ENCODE measurements at places on chromosomes 6 and 20. TPM values are rescaled to one million over a fixed set of nuclear protein-coding genes. Genes with fewer than 3 reads are reported as not detected.

GRCh38 chr20:63641792-63642523 is 11.3 kb downstream of the STMN3 start:
- H3K4me3 ChIP-seq: peak overlapping the region; percentile 46
- peak; percentile 46 for DNase-seq
- H3K4me1 ChIP-seq: peaks cover 10% of the 10 kb centered on the region
- H3K27ac ChIP-seq: no peak overlapping the region

DNA sequence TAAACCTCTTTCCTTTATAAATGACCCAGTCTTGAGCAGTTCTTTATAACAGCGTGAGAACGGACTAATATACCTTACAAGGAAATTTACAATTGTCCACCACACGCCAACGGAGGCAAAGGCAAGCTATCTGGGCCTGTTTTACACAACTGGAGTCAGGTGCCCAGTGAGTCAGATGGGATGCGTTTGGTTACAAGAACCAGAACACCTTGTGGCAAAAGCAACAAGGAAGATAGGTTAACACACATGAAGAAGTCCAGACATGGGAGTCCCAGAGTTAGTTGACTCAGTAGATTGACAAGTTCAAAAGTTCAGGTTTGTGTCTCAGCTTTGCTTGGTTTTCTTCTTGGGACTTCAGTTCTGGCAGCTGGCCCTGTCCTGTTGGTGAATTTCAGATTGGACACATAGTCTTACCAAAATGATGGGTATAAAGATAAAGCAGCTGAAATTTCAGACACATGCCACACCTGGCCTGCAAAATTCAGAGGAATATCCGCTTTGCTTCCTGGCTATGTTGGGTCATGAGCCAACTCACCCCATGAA is 97.9 kb downstream of the PXDC1 start:
- DNase-seq: no peak
- no peak overlapping the region for H3K4me3 ChIP-seq
- H3K36me3 ChIP-seq: no peaks in the 10 kb centered on the region
- no peaks in the 10 kb centered on the region for H3K4me1 ChIP-seq

DNA sequence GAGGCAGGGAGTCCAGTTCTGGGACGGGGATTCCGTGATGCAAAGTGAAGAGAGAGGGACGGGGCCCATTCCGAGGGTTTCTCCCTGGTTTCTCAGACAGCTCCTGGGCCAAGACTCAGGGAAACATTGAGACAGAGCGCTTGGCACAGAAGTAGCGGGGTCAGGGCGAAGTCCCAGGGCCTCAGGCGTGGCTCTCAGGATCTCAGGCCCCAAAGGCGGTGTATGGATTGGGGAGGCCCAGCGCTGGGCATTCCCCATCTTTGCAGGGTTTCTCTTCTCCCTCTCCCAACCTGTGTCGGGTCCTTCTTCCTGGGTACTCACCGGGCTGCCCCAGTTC is 35.9 kb upstream of the HLA-G start:
- H3K27me3 ChIP-seq: peaks cover 31% of the 10 kb centered on the region
- no peak overlapping the region for H3K27ac ChIP-seq
- no peak for DNase-seq
- H3K36me3 ChIP-seq: no peaks in the 10 kb centered on the region
- no peak overlapping the region for H3K4me3 ChIP-seq
- H3K4me1 ChIP-seq: no peaks in the 10 kb centered on the region

GRCh38 chr6:166934174-166934573 is 22.2 kb downstream of the RNASET2 start:
- no peaks in the 10 kb centered on the region for H3K4me1 ChIP-seq
- no peaks in the 10 kb centered on the region for H3K27me3 ChIP-seq
- no peak overlapping the region for H3K27ac ChIP-seq
- no peak overlapping the region for H3K4me3 ChIP-seq
- no peak for DNase-seq

DNA sequence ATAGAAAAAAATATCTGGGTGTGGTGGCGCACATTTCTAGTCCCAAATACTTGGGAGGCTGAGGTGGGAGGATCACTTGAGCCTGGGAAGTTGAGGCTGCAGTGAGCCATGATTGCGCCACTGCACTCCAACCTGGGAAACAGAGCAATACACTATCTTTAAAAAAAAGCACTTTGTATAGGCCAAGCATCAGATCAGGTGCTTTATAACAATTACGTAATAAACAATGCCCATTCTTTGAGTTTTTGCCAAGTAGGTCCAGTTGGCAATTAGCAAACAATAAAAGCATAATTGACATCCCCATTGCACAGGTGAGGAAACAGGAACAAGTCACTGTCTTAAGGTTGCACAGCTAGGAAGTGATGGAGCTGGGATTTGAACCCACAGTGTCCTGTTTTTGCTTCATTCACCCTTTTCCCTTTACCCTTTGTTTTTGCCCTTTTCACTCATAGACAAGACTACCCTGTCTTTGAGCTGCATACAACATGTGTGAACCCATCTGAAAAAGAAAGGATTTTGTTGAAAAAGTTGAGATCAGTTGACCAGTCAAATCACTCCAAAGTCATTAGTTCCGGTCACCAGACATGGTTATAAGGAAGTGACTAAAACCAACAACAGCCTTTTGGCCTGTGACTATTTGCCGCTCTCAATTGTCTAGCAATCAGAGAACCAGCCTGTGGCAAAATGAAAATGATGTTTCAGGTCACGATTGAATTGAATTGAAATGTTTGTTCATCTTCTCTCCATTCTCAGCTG is 303.6 kb downstream of the TFAP2C start:
- H3K27ac ChIP-seq: no peak overlapping the region
- H3K4me1 ChIP-seq: no peaks in the 10 kb centered on the region
- no peak overlapping the region for H3K4me3 ChIP-seq
- DNase-seq: no peak

DNA sequence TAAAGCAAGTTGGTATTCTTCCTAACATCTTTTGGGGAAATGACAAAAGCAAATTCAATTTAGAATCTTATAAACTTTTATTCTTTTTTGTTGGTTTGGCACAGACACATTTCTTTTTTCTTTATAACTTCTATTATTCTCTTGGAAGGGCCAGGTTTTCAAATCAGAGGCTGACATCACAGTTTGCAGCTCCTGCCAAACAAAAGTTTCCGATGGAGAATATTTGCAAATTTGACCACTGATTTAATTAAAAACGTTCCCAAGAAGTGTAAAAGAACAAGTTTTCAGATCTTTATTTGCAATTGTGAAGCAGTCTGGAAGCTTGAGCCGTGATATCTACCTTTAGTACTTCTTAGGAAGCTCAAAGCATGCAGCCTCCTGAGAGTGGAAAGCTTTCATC is 53.8 kb upstream of the CD83 start:
- H3K36me3 ChIP-seq: no peaks in the 10 kb centered on the region
- no peak for DNase-seq

DNA sequence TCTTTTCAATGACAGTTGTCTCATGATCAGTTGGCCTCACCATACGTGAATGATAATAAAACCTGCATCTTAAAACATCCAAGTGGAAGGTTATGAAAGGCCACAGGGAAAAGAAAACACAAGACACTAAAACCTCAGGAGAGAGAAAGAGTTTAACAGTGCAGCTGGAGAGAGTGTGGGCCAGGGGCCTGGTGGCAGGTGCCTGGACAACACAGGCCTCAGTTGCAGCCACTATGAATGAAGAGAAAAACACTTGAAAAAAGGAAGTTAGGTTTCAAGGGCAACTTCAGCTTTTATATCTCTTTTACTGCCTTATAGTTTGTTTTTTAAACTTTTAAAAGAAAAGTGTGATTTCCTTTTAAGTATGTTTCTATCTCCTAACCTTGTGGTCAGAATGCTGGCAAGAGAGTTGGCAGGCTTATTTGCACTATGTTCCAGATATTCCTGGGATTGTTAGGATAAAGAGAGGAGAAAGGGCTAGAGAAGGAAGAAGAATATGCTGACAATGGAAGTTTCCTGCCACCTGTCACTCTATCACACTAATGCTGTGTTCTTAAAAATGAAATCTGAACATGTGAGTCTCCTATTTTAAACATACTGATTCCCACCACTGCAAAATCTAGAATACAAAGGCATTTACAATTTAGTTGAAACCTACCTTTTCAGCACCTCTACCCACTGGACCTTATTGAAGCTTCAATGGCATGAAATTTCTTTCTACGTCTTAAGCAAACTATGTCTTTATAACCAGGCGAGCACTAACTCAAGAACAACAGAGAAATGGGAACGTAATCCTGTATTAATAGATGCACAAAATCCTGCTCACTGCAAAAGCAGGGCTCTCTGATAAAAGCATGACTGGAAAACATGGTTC is 222.4 kb downstream of the CD83 start:
- no peaks in the 10 kb centered on the region for H3K27me3 ChIP-seq
- H3K4me3 ChIP-seq: no peak overlapping the region
- H3K27ac ChIP-seq: no peak overlapping the region
- peak; percentile 6 for DNase-seq
- H3K4me1 ChIP-seq: no peaks in the 10 kb centered on the region
- no peaks in the 10 kb centered on the region for H3K36me3 ChIP-seq

DNA sequence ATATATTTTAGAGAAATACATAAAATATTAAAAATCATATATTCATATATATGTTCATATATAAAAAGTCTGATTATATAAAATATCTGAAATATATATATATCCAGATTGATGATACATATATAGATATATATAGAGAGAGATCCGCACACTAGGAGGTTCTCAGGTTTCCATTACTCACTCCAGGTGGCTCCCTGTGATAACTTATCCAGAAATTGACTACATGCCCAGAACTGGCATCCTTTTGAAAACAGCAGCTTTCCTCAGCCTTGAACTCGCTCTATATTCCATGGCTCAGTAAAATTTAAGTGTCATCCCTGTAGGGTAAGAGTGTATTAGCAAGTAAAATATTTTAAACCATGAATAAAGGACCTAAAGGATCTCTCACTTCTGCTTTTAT is 206.8 kb downstream of the TINAG start:
- no peaks in the 10 kb centered on the region for H3K36me3 ChIP-seq
- H3K4me1 ChIP-seq: no peaks in the 10 kb centered on the region
- peak; percentile 4 for DNase-seq
- no peaks in the 10 kb centered on the region for H3K27me3 ChIP-seq
- H3K27ac ChIP-seq: no peak overlapping the region

DNA sequence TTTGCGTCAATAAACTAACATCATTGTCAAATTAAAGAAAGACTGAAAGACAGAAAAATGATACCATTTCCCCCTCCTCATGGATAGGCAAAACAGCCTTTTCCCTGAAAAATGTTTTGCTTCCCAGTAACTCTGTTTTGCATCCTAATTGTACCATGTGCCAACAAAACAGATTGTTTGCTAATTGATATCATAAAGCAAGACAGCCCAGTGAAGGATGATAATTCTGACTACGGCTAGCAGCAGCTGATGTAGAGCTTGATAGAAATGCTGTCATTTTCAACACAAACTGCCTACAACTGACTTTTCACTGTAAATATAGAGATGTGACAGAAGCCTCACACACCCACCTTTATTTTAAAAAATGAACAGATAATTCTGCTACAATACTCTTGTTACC is 1061.6 kb downstream of the HACE1 start:
- no peaks in the 10 kb centered on the region for H3K36me3 ChIP-seq
- H3K27ac ChIP-seq: no peak overlapping the region
- no peaks in the 10 kb centered on the region for H3K27me3 ChIP-seq
- no peaks in the 10 kb centered on the region for H3K4me1 ChIP-seq
- no peak for DNase-seq

- H3K27ac ChIP-seq: no peak overlapping the region
- H3K27me3 ChIP-seq: no peaks in the 10 kb centered on the region
- no peak overlapping the region for H3K4me3 ChIP-seq
- DNase-seq: no peak
These were observed 138.7 kb downstream of the RFPL4B start for GRCh38 chr6:112485827-112486212.

GRCh38 chr6:130513770-130514169 is 148.0 kb downstream of the TMEM200A start:
- no peak overlapping the region for H3K4me3 ChIP-seq
- no peak overlapping the region for H3K27ac ChIP-seq
- H3K27me3 ChIP-seq: no peaks in the 10 kb centered on the region
- H3K36me3 ChIP-seq: no peaks in the 10 kb centered on the region

GRCh38 chr20:25573288-25574251 is 11.8 kb downstream of the NINL start:
- H3K36me3 ChIP-seq: no peaks in the 10 kb centered on the region
- no peaks in the 10 kb centered on the region for H3K27me3 ChIP-seq
- peaks cover 9% of the 10 kb centered on the region for H3K4me1 ChIP-seq

DNA sequence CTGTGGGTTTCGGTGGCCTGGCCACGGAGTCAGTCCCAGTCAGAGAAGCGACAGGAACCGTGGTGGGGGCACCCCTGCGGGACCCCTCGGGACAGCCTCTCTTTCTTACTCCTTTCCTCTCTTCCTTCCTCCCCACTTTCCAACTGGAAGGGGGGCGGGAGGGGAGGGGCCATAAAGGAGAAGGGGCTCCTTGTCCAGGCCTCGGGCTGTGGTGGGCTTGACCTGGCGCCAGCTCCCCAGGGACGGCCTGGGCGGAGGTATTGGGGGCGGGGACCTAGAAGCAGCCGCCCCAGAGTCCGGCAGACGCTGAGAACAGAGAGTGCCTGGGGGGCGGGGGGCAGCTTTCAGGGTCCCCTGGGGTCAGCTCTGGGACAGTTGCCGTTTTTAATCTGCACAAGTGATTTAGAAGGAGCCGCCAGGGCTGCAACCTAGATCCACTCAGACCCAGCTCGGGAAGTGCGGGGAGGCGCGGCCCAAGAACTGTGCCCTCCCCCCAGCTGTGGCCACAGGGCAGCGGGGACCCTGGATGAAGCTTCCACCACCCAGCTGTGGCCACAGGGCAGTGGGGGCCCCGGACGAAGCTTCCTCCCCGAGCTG is 6.4 kb upstream of the ABHD16B start:
- peaks cover 4% of the 10 kb centered on the region for H3K27me3 ChIP-seq
- peaks cover 32% of the 10 kb centered on the region for H3K4me1 ChIP-seq
- DNase-seq: no peak
- H3K36me3 ChIP-seq: no peaks in the 10 kb centered on the region
- no peak overlapping the region for H3K27ac ChIP-seq
- peak overlapping the region; percentile 10 for H3K4me3 ChIP-seq

- H3K27ac ChIP-seq: no peak overlapping the region
- no peaks in the 10 kb centered on the region for H3K27me3 ChIP-seq
- H3K4me3 ChIP-seq: no peak overlapping the region
- H3K36me3 ChIP-seq: no peaks in the 10 kb centered on the region
- DNase-seq: no peak
These were observed 332.6 kb downstream of the NRN1 start for GRCh38 chr6:5674141-5674540.

- H3K4me3 ChIP-seq: no peak overlapping the region
- H3K36me3 ChIP-seq: peaks cover 5% of the 10 kb centered on the region
- peak; percentile 39 for DNase-seq
- H3K27me3 ChIP-seq: no peaks in the 10 kb centered on the region
- H3K4me1 ChIP-seq: peaks cover 3% of the 10 kb centered on the region
These were observed 138.0 kb downstream of the NFATC2 start for GRCh38 chr20:51404297-51405060.

The NKX2-2 gene
- total RNA-seq: not detected

The PSORS1C2 gene
- not detected for total RNA-seq

The SLC35D3 gene
- total RNA-seq: not detected

The RIPPLY2 gene
- not detected for total RNA-seq

The BACH2 gene
- total RNA-seq: 17.5 TPM

The FABP7 gene
- 1.1 TPM for total RNA-seq
